Activated T-helper 1 cell treated with anti-CD3 and anti-CD28 coated beads, Interleukin-12 subunit alpha, Interleukin-12 subunit beta, Interleukin-2, Interleukin-4 antibody, amounts not matched to agents 30 ng/mL and 10 ng/mL and 1 ng/mL, durations not matched to agents 14 hours and 24 hours and 36 hours (primary cell): ENCODE measurements at places on chromosomes 2 and 18. TPM values are rescaled to one million over a fixed set of nuclear protein-coding genes. Genes with fewer than 3 reads are reported as not detected.

The IMP4 gene
- 169 and 184 TPM in 2 replicates for total RNA-seq

DNA sequence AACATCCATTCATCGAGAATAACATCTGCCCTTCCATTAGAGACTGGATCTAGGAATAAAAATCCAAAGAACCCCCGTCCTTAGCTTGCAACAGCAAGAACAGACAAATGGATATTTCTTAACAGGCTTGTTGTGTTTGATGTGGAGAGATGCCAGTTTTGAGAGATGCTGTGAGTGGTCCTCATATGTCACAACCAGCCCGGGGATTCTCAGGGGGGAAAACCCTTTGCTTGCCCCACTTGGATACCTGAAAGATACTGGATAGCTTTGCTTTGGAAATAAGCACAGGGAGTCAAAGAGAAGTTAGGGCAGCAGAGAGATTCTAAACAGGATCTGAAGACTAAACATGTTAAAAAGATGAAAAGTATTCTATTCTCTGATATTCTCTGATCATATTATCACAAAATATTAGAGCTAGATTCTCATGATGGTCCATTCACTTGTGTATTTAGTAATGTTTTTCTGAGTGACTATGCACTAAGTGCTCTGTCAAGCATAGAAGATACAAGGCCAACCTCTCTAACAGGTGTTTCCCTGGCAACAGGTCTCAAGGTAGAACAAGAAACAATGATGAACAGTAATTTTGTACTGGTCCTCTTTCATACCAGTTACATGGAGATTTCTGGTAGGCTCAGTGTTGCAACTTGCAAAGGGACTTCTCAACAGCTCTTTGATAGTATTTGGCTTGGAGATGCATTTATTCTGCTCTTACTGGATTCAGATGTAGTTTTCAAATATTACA is 348.2 kb downstream of the MYCN start:
- no peaks in the 10 kb centered on the region for H3K36me3 ChIP-seq
- no peak overlapping the region for H3K4me3 ChIP-seq
- no peak overlapping the region for H3K27ac ChIP-seq
- DNase-seq: no peak

The PXDN gene
- 1.7 and 1.9 TPM in 2 replicates for total RNA-seq

DNA sequence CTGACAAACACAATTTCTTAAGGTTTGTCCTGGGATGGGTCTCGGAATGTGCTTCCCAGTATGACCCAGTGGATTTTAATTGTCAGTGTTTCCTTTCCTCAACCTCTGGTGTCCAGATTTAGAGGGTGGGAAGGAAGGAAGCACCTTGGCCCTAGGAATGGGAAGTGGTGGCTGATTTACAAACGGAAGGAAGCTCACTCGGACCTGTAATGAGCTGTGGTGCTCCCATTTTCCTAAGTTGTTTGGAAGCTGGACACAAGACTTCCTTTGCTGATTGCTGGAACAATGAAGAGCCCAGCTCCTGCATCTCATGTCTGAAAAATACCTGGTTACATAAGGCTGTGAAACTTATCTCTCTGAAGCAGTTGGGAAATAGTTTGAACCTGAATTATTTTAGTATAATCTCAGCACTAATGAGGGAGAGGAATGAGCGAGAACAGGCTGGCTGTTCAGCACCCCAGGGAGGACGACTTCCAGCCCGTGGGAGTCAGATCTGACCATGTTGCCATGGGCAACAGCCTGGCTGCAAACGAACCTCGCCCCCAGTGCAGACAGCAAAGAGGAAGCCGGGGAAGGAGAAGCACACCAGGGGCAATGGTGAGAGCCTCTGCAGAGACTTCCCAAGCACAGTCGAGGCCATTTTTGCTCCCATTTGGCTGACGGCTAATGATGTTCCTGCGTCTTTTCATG is 74.4 kb upstream of the ASB18 start:
- H3K4me1 ChIP-seq: no peaks in the 10 kb centered on the region
- DNase-seq: no peak
- H3K27ac ChIP-seq: no peak overlapping the region
- H3K36me3 ChIP-seq: no peaks in the 10 kb centered on the region
- peaks cover 7% of the 10 kb centered on the region for H3K27me3 ChIP-seq
- no peak overlapping the region for H3K4me3 ChIP-seq

DNA sequence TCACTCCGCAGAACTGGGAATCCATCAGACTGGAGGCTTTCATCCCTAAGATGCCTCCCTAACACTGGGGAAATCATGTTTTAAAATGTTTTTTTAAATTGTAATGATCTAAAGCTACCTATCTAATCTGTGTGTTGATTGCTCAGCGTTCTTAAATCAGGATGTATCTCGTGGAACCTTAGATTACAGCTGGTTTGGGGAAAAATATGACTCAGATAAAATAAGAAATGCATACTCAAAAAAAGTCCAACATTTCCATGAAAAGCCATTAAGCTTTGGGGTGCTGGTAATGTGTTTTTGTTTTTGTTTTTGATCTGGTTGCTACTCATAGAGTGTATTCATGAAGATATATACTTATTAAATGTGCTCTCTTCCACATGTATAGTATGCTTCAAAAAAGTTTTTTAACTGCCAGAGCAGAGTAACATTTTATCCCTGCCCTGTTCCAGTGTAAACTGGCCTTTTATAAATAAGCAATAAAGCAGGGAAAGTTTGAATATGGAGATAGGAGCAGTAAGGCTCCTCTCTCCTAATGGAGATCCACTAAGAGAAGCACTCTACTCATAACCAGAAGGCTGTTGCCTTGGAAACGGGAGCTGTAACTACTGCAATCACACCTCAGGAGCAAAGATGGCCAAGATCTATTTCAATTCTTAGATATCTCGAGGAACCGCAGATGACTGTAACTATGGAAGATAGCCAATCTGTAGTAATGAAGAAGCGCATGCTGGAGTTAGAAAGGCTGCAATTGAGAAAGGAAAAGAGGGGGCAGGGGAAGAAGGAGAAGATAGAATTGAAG is 41.6 kb downstream of the ANKRD44 start:
- peaks cover 29% of the 10 kb centered on the region for H3K36me3 ChIP-seq
- H3K27me3 ChIP-seq: no peaks in the 10 kb centered on the region
- peak overlapping the region; percentile 90 for H3K27ac ChIP-seq
- peaks cover 90% of the 10 kb centered on the region for H3K4me1 ChIP-seq
- peak overlapping the region; percentile 6 for H3K4me3 ChIP-seq
- no peak for DNase-seq

The DSG1 gene
- total RNA-seq: not detected in 2 replicates

DNA sequence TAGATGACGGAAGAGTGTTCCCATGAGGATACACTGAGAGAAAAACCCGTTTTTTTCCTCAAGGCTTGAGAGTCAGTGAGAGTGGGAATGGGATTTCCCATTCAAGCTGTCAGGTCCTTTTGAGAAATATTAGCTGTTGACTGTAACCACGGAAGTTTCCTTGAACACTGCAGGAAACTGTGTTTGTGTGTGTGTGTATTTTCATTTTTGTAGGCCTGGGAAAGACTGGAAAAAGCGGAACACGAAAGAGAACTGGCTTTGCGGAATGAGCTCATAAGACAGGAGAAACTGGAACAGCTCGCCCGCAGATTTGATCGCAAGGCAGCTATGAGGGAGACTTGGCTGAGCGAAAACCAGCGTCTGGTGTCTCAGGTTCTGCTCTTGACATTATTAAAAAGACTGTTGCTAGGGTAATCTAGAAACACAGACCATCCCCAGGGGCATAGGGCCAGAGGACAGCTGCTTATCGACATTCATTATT is 98.8 kb upstream of the EML6 start:
- H3K4me3 ChIP-seq: no peak overlapping the region
- no peak for DNase-seq
- no peak overlapping the region for H3K27ac ChIP-seq
- peaks cover 64% of the 10 kb centered on the region for H3K36me3 ChIP-seq
- peaks cover 19% of the 10 kb centered on the region for H3K4me1 ChIP-seq

- no peak overlapping the region for H3K27ac ChIP-seq
- H3K27me3 ChIP-seq: no peaks in the 10 kb centered on the region
- no peak for DNase-seq
- no peaks in the 10 kb centered on the region for H3K4me1 ChIP-seq
- no peaks in the 10 kb centered on the region for H3K36me3 ChIP-seq
These were observed 504.3 kb upstream of the FAM98A start for GRCh38 chr2:34103437-34103836.

GRCh38 chr2:43071599-43072550 is 154.5 kb downstream of the ZFP36L2 start:
- no peak overlapping the region for H3K27ac ChIP-seq
- H3K27me3 ChIP-seq: no peaks in the 10 kb centered on the region
- no peaks in the 10 kb centered on the region for H3K4me1 ChIP-seq

DNA sequence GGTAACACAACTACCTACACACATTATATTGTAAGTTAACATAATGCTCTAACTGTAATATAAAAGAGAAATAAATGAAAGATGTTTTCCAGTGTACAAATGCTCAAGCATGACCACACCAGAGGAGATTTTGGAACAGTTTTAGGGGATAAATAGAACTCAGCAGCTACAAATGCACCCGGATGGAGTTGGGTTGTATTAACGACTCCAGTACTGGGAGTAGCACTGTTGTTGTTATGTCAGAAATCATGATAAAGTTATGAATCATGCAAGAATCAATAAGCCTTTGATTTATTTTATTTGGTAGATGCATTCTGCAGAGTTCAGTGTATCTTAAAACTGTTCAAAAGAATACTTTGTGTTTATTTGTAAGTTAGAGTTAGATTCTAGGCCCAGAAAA is 126.9 kb downstream of the MAP3K20 start:
- no peak overlapping the region for H3K27ac ChIP-seq
- H3K4me1 ChIP-seq: no peaks in the 10 kb centered on the region
- H3K27me3 ChIP-seq: no peaks in the 10 kb centered on the region
- no peak for DNase-seq

The CD8A gene
- total RNA-seq: 2.2 and 2.4 TPM in 2 replicates

DNA sequence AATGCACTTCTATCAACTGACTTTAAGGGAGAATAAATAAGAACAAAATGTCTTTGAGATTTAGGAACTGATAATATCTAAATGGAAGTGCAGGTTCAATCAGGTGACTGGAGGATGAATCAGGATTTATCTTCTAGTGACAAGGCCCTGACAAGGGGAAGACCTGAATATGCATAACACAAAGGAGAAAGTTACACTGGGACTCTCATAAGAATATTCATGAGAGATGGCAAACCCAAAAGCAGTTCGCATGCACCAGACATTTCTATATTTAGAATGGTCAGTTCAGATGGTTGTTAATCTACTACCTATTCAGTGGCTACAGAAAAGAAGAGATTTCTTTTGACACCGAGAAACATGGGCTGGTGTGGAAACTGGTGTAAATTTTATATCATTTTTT is 1771.3 kb upstream of the LRRTM1 start:
- H3K27ac ChIP-seq: no peak overlapping the region
- no peaks in the 10 kb centered on the region for H3K4me1 ChIP-seq
- H3K36me3 ChIP-seq: no peaks in the 10 kb centered on the region
- H3K4me3 ChIP-seq: no peak overlapping the region
- DNase-seq: no peak

DNA sequence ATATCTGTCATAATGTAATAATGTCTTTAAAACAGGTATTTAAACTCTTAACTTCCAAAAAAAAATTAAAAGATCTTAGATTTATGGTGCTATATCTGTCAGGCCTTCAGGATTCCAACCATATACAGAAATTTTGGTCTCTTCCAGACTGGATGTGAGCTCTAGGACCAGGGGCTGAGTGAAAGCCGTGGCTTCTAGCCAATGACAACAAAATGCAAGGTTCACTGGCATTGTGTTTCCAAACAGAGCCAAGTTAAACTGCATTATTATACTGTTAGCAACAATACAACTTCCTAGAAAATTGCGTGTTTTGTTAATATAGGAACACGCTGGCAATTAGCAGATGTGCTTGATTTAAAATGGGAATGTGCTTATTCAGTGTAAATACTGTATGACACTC is 809.8 kb upstream of the SOX11 start:
- no peaks in the 10 kb centered on the region for H3K27me3 ChIP-seq
- H3K27ac ChIP-seq: no peak overlapping the region
- H3K4me3 ChIP-seq: no peak overlapping the region
- H3K36me3 ChIP-seq: no peaks in the 10 kb centered on the region

The MATN3 gene
- total RNA-seq: not detected in 2 replicates

DNA sequence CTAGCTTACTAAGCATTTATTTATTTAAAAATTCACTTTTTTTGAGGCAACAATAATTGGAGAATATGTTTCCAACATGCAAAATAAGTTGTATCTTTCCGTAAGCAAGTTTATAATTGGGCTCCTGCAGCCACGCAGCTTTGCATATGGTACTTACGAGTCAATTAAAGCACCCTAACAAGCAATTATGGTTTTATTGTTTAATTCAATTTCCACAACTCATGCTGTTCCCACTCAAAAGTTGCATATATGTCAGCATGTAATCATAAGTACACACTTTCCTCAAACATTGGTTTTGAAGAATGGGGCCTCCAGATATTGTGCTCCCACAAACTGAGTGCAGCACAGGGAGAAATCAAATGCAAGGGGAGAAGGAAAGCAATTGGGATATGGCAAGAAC is 585.1 kb upstream of the HNMT start:
- no peak for DNase-seq
- no peaks in the 10 kb centered on the region for H3K36me3 ChIP-seq
- no peaks in the 10 kb centered on the region for H3K27me3 ChIP-seq
- no peak overlapping the region for H3K27ac ChIP-seq
- no peak overlapping the region for H3K4me3 ChIP-seq

DNA sequence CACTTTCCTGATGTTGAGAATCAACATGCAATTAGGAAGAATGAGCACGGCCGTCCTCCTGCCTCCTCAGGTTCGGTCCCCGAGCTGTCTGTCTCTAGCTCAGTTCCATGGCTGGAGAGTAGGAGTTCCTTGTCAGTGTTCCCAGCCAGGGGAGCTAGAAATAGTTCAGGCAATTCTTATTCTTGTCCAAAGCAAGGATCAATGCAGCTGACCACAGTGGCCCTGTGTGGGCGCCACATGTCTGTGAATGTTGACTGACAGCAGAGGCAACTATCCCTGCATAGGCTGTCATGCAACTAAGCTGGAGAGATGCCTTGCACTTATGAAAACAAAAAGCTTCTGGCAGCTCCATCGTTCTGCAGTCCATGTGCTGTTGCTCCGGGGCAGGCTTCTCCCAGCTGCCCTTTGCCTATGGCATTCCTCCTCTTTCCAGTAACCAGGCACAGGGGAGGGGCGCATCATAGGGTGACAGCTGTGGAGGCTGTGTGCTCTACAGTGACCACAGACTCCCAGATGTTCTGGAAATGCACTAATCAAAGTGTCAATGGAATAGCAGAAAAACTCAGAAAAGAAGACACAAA is 58.7 kb downstream of the PDCL3 start:
- no peak overlapping the region for H3K27ac ChIP-seq
- no peak overlapping the region for H3K4me3 ChIP-seq
- DNase-seq: no peak

- H3K4me3 ChIP-seq: no peak overlapping the region
- no peak for DNase-seq
- no peaks in the 10 kb centered on the region for H3K27me3 ChIP-seq
- H3K4me1 ChIP-seq: no peaks in the 10 kb centered on the region
These were observed 563.4 kb upstream of the POU3F3 start for GRCh38 chr2:104290566-104290891.
